ENCODE measurements at places on chromosomes 6 and 20.

DNA sequence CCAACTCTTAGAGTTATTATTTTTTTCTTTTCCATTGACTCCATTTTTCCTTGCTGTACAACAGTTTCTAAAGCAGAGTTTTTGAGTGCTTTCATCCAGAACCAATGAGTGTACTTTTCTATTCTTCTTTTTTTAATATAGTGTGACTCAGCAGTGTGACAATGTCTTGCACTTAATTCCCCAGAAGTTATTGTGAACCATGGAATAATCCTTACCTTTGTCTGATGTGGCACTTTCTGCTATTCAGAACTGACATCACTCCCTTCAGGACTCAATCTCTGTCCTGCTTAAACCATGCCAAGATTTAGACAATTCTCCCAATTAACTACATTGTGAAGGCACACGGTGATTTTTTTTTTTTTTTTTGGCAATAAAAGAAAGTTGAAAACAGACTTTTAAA is 41.5 kb downstream of the GRIK2 start:
- DNase-seq: no peak

DNA sequence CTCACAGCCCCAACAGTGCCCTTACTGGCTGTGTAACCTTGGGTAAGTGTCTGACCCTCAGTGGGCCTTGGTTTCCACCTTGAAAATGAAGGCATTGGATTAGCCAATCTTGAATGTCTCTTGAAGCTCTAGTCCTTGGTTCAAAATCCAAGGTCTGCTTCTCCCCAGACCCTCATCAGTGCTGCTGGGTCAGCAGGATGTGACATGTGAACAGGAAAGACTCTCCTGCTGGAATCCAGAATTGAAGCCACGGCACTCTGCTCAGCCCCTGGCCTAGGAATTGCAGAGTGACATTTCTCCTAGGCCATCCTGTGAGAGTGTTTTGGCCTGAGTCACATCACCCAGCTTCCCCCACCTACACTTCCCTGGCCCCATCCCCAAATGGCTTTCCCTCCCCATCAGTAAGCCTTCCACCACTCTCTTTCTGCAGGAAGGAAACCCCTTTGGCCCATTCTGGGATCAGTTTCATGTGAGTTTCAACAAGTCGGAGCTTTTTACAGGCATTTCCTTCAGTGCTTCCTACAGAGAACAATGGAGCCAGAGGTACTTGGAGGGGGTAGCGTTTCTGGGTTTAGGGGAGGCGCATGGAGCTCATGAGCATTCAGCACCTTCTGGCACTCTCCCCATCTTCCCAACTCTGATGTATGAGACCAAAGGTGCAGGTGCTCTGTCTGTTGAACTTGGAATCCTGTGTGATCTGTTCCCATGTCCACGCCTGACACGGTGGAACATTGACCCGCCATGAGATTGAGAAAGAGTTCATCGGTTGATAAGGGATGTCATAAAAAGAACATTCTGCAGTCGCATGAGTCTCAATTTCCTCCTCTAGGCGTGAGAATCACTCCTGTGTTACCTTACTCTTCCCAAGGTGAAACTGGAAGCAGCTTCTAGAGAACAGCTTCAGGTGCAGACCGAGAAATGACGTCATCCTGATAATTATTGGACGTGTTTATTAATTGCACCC is 8.8 kb downstream of the POFUT1 start:
- DNase-seq: no peak

- no peak for DNase-seq
Measured at GRCh38 chr20:7650086-7650879, 290.0 kb downstream of the HAO1 start.

- no peak for DNase-seq
Measured at GRCh38 chr6:168152306-168152963, 73.4 kb upstream of the FRMD1 start.

GRCh38 chr20:50054626-50055511 is 58.1 kb downstream of the UBE2V1 start:
- DNase-seq: no peak

DNA sequence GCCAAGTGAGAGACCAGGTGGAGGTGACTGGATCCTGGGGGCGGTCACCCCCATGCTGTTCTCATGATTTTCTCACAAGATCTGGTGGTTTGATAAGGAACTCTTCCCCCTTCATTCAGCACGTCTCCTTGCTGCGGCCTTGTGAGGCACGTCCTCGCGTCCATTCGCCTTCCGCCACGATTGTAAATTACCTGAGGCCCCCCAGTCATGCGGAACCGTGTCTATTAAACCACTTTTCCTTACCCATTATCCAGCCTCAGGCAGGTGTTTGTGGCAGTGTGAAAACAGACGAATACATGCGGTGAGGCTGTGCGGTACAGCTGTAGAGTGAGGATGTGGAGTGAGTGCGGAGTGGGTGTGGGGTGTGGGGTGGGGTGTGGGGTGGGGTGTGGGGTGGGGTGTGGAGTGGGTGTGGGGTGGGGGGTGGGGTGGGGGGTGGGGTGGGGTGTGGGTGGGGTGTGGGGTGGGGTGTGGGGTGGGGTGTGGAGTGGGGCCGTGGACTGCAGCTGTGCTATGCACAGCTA is 12.1 kb upstream of the NTSR1 start:
- no peak for DNase-seq

DNA sequence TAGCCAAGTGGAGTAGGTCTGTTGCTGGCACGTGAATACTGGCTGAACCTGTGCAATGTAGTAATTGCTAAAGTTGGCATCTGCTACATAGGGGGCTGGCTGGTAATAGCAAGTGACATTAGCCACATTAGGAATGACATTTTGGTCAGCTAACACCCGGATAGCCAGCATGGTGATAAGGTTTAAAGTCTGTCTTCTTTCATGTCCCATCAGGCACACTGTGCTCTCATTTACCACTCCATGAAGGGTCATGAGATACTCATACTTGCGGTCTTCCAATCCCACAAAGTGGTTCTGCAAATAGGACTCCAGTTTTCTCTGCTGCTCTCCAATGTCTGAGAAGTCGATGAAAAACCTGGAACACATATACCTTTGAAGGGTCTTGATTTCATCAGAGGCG is 2.8 kb downstream of the TENT5A start:
- no peak for DNase-seq

All from NCI-H1930 (cell line).